ENCODE measurements at places on chromosomes 12 and 14. TPM values are rescaled to one million over a fixed set of nuclear protein-coding genes. Genes with fewer than 3 reads are reported as not detected.

DNA sequence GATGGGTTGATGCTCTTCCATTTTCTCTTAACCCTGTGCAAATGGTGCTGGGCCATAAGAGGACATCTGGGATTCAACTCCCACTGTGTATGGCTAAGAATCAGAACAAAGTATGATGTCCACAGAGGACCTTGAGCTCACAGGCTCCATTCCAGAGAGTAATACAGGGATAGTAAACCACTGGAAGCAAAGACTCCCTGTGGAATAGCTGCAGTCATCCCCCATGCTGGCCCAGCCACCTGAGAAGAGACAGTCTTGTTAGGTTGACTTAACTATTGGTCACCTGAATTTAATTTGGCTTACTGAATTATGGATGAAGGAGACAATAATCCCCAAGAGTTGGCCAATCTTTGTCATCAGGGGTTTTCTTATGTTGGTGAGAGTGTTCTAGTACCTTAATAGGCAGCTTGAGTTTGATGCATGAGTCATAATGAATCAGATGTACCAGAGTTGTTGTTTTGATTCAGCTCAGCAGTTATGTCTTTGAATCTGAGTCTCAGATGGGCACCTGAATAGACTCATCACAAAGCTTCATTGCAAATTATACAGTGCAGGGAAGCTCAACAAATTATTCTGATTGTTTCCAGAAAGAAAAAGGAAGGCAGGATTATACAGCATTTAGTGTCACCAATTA is 122.7 kb downstream of the SSPN start:
- no peak for DNase-seq

GRCh38 chr12:75690296-75690955 is 179.0 kb upstream of the KRR1 start:
- DNase-seq: no peak

- no peak for DNase-seq
Measured at GRCh38 chr14:105422695-105423487, 3.3 kb downstream of the MTA1 start.

DNA sequence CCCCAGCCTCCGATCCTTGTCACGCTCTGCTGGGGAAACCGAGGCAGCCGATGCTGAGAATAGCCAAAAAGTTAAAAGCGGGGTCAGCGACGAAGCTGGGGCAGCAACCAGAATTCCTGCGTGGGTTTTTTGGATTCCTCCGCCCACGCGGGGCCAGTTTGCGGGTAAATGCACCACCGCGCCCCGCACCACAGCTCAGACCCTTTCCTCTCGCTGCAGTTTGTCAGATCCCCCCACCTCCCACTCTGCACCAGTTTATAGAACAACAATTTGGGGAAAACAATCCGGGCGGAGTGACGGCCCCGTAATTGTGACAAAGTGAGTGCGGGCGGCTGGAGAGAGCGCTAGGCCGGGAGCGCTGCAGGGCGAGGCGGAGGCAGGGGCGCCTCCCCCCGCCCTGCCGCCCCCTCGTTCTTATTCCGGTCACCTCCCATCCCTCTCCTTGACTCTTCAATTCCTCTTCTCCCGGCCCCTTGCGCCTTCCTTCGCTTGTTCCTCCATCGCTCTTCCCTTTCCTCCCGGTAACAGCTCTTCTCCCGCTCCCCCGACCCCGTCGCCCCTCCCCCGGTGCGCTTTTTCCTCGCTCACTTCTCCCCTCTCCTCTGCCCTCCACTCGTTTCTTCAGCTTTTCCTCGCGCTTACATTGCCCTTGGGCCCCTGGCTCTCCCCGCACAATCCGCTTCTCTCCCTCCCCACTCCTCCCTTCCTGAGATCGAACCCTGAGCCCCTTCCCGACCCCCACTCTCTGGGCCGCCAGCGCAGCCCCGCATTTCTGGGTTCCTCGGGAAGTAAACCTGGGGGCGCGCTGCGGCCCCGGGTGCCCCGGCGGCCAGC is 646 bp upstream of the DNAJC22 start:
- DNase-seq: no peak

DNA sequence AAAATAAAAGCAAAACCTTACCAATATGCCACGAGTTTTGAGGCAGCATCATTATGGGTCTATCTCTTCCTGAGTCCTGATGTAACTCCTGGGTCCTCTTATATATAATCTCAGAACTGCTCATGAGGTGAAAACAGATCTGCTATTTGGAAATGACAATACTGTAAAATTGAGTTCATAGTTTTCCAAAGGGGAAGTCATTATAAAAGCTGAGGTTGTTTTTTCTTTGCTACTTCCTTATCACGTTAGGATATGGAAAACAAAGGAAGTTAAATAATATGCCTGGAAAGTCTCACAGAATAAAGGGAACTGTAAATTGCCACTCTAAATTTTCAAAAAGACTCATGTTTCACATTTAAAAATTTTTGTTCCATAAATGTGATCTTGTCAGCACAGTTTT is at the start of gene CD163L1:
CD163L1 (minus strand) TSS at position 78 of the 400 bp plus-strand sequence; CDS start at position 52, 26 bp downstream.
- DNase-seq: no peak

- DNase-seq: no peak
Measured at GRCh38 chr12:123101526-123101925, 49.4 kb downstream of the PITPNM2 start.

- no peak for DNase-seq
Measured at GRCh38 chr12:25745281-25745680, 192.2 kb upstream of the LMNTD1 start.

DNA sequence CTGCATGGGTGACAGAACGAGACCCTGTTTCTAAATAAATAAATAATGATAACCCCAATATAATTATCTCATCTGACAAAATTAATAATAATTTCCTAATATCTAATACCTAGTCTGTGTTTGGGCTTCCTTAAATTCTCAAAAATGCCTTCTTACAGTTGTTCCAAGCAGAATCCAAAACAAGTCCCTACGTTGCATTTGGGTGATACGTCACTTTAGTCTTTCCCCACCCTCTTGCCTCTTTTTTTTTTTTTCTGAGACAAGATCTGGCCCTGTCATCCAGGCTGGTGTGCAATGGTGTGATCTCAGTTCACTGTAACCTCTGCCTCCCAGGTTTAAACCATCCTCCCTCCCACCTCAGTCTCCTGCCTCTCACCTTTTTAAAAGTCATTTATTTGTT is 26.7 kb downstream of the VEZT start:
- DNase-seq: no peak

DNA sequence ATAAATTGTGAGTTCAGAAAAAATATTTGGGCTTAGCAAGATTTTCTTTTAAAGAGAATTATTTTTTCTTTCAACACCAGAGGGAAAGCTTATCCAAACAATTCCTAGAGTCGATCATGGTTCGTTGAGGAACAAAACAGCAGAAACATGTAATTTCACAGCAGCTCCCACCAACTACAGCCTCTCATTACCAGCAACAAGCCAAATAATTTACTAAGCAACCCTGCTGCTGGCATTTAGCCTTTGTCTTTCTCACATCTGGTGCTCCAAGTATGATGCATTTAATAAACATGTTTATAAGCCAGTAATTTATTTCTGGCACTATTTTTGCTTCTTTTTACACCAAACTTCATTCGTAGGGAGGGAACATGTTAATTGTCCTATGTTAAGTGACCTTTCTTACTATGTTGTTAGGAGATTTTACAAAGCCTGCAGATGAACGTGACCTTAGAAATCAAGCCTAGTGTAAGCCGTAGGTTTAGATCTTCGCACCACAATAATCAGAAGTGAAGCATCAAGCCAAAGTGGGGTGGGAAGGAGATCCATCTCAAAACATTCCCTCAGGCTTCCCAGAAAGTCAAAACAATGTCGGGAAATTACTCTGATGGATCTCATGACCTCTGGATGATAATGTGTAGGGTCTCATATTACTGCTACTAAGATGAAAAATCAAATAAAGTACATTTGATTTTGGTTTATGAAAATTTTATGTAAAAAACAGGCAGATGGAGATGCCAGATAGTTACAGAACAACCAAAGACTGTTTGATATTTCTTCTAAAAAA is 128.4 kb downstream of the RPAP3 start:
- no peak for DNase-seq

DNA sequence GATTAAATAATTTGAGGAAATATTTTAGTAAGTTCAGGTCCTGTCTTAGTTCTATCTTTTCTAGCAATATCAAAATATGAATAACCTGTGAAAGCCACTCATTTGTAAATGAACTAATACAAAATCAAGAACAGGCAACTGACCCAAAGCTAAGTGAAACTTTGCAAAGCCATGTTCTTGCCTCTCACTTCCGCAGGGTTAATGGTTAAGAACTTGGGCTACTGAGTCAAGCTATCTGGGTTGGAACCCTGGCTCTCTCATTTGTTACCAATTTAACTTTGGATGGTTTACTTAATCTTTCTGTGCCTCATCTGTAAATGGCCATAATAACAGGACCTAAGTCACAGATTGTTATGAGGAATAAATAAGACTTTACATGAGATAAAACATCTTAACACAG is 2.8 kb downstream of the KIF21A start:
- DNase-seq: no peak

NFYB gene
- 26.8 TPM for total RNA-seq

PIP4P1 gene
- 36.8 TPM for total RNA-seq

LRRC9 gene
- 0.08 TPM for total RNA-seq

KIF5A gene
- total RNA-seq: 0.99 TPM

FGD6 gene
- total RNA-seq: 14.9 TPM

FNTB gene
- 28.3 TPM for total RNA-seq

KLRD1 gene
- 7.8 TPM for total RNA-seq

CCDC177 gene
- total RNA-seq: not detected

SAMD4A gene
- 56.6 TPM for total RNA-seq

Measured in ureter (tissue), 1 donor.